ENCODE measurements at places on chromosomes 12 and 14.
A peak's percentile ranks its signal among the peaks of the same experiment; 100 is the strongest.

DNA sequence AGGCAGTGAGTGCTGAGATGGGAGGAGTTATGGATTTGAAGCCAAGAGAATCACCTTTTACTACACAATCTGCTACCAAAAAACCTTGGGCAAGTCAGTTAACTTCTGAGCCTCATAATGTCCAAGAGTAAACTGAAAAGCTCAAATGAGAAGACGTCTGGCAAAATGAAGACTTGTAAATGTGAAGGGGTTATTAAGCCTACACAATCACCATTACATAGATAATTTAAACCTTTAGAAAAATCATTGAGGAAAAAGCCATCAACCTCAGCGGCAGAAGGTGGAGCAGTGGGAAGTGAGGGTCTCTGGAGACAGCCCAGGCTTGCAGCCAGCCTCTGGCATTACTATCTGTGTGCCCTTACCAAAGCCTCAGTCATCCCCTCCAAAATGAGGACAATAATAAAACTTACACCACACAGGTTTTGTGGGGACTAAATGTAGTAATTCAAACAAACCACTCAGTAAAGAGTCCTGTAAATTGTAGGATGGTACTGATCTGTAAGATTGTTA, 50.5 kb upstream of the CCDC175 start:
- DNase-seq, result no peak

DNA sequence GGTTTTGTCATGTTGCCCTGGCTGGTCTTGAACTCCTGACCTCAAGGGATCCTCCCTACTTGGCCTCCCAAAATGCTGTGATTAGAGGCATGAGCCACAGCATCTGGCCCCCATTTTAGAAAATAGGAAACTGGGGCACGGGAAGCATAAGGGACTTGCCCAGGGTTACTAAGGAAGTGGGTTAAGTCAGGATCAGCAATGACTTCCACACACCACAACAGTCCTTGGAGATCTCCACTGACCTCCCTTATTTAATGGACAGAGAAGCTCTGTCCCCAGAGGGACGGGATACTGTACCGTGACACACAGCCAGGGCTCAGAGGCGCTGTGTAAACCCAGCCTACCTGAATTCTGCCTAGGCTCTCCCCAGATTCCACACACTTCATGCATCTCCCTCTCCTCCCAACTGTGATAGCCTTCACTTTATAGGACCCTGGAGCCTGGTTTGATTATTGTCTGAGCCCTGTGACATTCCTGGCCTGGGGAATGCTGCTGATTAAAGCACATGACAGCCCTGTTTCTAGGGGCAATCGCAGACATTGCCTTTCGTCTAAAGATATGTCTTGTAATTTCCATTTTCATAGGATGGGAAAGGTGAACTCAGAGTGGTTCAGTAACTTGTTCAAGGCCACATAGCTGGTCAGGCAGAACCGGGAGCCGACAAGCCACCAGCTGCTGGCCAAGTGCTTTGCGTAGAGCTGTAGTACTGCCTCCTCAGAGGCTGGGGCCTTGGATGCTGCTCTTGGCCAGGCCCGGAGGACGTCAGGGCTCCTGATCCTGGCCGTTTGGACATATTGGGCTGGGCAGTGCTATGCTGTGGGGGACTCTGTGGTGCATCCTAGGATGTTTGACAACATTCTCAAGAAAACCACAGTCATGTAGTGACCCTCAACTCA, 20.8 kb downstream of the SERPINA1 start:
- no peak for DNase-seq

DNA sequence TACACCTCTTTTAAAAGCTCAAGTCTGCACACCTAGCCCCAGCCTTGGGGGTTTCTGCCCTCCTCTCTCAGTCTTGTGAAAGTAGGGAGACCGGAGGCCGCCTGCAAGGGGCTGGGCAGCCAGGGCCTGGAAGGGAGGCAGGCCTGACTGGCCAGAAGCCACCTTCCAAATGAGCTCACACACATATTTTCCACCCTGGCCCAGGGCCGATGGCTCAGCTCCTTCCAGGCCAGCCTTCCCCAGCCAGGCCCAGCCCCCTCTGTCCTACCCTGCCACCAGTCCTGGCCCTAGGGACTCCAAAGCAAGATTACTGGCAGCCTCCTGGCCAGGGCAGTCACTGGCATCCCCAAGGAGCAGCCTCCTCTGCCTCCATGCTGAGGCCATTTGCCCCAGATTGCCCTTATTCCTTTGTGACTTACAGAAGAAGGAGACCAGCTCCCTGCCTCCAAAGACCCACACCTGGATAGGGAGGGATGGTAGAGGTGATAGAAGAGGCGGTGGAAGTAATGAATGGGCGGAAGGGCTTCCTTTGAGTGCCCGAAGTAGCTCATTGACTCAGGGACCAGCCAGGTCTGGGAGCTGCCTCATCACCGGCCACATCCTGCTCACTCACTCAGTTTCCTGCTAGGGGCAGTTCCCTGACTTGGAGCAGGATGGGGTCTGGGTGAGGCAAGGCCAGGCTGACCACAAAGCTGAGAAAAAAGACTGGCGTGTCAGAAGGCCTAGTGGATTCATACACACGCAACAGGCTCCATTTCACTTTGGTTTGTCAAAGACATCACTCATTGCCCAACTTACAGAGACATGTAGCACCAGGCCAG, 14.8 kb downstream of the MMP14 start:
- DNase-seq, result no peak

- DNase-seq, result no peak
Observed at GRCh38 chr12:94870511-94870910, 133.0 kb downstream of the NDUFA12 start.

GRCh38 chr14:70567791-70568190, 32.7 kb downstream of the MED6 start:
- peak; percentile 18 for DNase-seq

DNA sequence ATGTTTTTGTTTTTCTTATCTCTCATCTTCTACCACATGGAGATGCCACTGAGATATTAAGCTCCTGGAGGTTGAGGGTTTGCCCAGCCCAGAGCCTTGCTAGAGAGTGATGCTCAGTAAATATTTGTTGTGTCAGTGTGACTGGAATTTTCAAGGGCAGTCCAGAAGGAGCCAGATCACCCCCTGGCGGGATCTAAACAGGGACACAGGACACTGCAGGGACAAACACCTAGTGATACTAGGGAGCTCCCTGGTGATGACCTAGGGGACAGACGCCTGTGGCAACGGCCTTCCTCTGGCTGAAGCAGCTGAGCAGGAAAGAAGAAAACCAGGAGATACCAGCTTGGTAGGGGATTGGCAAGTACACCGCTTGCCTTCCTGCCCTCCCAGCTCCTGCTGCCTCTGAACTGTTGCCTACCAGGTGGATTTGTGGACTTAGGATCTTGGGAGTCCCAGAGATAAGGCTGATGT, 714.4 kb upstream of the TBX3 start:
- peak; percentile 65 for DNase-seq

DNA sequence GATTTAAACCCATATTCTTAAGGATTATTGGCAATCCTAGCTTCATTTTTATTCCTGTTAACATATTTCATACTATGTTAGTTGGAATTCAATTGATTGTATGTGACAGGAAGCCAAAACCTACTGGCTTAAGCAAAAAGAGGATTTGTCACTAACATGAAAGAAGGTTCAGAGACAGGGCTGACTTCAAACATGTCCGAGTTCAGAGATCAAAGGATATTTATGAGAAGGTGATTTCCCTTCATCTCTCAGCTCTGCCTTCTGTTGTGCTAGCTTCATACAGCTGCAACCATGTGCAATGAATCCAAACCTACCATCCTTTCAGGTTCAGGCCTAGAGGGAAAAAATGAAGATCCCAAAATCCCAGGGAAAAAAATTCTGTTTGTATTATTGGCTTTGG, 349.7 kb downstream of the ATP23 start:
- no peak for DNase-seq

- no peak for DNase-seq
Observed at GRCh38 chr12:124588751-124589267, 21.4 kb upstream of the NCOR2 start.

DNA sequence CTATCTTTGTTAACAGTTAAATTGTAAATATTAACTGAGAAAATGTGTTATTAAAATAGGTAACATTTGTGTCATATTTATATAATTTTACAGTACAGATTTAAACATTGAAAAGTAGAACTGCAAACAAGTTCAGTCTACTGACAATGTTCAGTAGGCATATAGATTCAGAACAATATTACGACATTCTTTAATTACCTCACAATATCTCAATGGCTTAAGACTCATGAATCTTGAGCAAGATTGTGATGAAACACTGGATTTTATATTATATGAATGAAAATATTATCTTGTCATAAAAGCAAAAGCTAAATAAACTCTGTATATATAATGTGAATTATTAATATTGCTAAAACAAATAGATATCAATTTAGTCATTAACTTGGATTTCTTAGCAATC, 194.9 kb downstream of the ADAMTS20 start:
- no peak for DNase-seq

- no peak for DNase-seq
Observed at GRCh38 chr12:42587601-42588523, 1.7 kb downstream of the PRICKLE1 start.

GRCh38 chr14:28157887-28158791, 608.4 kb upstream of the FOXG1 start:
- DNase-seq, result no peak

- no peak for DNase-seq
Observed at GRCh38 chr14:89089330-89089729, 264.9 kb downstream of the TTC8 start.

GRCh38 chr14:58575956-58576355, 61.8 kb upstream of the DACT1 start:
- DNase-seq, result no peak

DNA sequence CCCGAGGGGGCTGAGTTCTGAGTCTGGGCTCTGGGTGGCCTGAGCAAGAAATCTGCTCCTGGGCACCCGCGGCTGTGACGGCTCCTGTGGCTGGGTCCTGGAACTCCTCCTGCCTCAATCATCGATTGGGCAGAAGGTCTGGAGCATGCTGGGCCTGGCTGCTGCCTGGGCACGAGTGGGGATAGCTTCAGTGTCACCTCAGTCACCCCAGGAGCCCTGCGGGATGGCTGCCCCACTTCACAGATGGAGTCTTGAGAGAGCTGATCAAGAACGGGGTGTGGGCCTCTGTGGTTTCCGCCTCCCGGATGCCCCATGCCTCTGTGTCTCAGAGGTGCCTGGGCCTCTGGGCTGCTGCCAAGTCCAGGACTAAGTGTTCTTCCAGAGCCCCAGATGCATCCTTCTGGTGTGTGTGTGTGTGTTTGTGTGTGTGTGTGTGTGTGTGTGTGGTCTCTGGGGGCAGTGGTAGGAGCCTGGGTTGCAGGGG, 185.6 kb upstream of the C14orf180 start:
- DNase-seq, result no peak

DNA sequence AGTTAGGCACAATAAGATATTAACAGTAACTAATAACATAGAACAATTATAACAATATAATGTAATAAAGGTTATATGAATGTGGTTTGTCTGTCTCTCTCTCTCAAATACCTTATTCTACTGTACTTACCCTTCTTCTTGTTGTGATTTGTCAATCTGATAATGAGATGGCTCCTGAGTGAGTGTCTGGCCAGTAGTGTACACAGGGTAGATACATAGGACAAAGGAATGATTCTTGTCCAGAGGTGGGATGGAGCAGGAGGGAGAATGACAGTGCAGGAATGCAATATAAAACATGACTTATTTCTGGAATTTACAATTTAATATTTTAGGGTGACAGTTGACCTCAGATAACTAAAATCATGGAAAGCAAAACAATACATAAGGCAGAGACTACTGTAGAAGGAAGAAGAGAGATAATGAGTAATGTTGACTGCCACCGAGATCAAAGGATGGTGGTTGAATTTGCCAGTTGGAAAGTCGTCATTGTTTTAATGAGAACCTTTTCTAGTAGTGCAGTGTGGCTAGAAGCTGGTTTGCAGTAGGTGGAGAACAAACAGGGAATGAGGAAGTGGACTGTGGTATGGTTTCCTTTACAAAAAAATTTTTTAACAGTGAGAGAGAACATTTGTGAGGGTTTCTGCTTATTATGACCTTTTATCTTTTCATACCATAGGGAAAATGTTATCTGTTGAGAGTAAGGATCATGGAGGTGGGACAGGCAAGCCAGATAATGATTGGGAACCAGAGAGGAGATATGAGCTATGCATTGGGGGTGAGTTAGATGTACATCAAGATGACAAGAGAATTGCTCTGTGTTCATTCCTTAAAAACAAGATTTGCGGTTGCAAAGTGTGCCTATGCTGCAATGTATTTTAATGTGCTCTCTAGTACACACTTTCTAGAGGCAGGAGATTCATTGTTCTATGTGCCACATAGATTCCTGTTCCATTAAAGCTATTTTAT, 458.3 kb downstream of the BTG1 start:
- no peak for DNase-seq

GRCh38 chr12:108738170-108738569, 6.9 kb upstream of the CORO1C start:
- no peak for DNase-seq

- DNase-seq, result no peak
Observed at GRCh38 chr14:94850309-94851211, 80.6 kb upstream of the GSC start.

- DNase-seq, result no peak
Observed at GRCh38 chr12:32285489-32285888, 113.9 kb upstream of the FGD4 start.

GRCh38 chr14:94088516-94088915, 7.4 kb downstream of the IFI27L1 start:
- DNase-seq, result no peak

GRCh38 chr12:127885954-127886750, 380.8 kb upstream of the TMEM132C start:
- no peak for DNase-seq

DNA sequence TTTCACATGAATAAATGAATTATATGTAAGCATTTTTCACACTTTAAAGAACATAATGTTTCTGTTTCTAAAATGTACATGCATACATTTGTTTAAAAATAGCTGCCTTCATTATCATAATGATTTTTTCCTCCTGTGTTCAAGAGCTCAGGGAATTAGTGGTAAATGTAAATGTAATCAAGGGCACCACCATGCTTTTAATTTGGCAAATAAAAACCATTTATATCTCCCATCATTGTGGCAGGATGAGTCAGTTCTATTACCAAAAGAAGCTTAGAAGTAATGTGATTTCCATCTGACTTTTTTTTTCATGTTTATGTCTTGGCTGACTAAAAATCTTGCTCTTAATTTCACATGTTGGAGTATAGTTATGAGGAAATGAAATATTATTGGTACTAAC, 176.1 kb downstream of the GXYLT1 start:
- DNase-seq, result no peak

GRCh38 chr12:96427269-96427729, 27.1 kb upstream of the CDK17 start:
- DNase-seq, result no peak
